ENCODE measurements at places on chromosomes 2 and 18.

DNA sequence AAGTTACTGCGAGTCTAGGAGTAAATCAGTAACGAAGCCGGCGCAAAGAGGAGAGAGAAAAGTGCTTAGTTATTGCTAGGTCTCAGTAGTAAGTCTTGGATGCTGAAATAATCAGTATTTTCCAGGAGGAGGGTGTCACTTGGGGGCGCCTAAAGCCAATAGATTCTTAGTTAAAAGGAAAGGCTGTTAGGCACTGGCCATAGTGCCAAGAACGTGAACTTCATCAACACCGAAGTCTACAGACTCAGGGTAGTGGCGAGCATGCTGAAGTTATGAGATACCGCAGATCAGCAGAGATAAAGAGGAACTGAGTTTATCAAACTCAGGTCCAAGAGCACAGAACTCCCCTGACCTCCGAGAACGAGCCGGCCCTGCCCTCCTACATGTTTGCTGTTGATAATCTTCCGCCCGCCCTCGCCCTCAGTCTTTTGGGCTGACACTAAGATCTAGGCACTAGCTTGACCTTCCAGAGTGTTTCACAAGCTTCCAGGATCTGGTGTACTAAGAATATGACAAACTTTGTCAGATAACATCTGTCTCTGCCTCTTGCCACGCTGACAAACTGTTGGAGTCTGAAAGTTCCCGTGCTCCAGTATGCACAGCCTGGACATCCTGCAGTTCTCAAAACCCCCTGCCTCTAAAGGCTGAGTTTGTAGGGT lies 49.2 kb downstream of the CYB5A start:
- no peak for DNase-seq

- DNase-seq = no peak
These were observed 74.1 kb downstream of the MAPK4 start for GRCh38 chr18:50633992-50634391.

- DNase-seq = no peak
These were observed 935.3 kb upstream of the KLHL29 start for GRCh38 chr2:22449696-22450095.

GRCh38 chr18:34787931-34788532 lies 77.9 kb downstream of the DTNA start:
- DNase-seq = peak; percentile 52

DNA sequence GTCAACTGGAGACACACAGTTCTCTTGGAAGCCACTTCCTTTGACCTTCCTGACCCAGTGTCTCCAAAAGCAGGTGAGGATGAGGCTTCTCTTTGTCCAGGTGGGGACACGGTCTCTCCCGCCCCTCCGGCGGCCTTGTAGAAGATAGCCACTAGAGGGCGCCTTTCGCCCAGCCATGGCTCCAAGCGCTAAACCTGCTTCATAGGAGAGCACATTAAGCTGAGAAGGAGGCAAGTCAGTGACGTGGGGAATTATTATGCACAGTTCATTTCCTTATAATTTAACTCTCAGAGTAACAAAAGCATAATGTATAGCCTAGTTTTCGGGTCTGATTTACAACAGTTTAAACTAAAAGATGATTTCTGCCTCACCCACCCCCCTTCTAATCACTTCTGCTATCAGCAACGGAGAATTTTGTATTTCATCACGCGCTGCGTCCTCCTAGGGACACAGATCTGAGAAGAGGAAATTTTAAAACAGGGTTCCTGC lies 208.7 kb downstream of the ICOS start:
- DNase-seq = peak; percentile 80

DNA sequence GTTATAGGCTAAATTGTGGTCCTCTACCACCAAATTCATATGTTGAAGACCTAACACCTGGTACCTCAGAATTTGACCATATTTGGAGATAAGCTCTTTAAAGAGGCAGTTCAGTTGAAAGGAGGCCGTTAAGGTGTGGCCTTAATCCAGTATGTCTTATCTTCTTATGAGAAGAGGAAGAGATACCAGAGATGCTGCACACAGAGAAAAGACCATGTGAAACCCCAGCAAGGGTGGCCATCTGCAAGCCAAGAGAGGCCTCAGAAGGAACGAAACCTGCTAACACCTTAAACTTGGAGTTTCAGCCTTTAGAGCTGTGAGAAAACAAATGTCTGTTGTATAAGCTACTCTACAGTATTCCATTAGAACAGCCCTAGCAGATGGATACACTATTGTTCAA lies 528.1 kb upstream of the DCC start:
- DNase-seq = no peak
